ENCODE measurements at places on chromosomes 6 and 20.

DNA sequence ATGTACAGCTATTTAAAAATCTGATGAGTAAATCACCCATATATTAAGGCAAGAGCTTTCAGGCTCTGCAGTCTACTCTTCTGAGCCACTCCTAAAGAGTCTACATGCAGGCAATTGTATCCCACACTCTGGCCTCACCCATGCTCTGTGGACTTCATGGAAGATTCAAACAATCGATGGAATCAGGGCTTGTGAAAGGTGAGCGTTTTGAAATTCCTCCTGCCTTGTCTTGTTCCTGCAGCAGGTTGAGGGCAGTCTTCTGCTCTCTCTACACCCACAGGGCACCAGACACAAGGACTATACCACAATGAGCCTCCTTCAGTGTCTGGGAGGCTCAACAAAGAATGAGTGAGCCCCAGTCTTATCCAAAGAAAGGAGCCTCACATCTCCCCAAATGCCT lies 51.1 kb downstream of the TBC1D7 start:
- no peak for DNase-seq

GRCh38 chr6:128167552-128167951 lies 266.7 kb upstream of the THEMIS start:
- no peak for DNase-seq

- peak; percentile 40 for DNase-seq
Observed at GRCh38 chr6:87731818-87732661, 30.0 kb upstream of the AKIRIN2 start.

DNA sequence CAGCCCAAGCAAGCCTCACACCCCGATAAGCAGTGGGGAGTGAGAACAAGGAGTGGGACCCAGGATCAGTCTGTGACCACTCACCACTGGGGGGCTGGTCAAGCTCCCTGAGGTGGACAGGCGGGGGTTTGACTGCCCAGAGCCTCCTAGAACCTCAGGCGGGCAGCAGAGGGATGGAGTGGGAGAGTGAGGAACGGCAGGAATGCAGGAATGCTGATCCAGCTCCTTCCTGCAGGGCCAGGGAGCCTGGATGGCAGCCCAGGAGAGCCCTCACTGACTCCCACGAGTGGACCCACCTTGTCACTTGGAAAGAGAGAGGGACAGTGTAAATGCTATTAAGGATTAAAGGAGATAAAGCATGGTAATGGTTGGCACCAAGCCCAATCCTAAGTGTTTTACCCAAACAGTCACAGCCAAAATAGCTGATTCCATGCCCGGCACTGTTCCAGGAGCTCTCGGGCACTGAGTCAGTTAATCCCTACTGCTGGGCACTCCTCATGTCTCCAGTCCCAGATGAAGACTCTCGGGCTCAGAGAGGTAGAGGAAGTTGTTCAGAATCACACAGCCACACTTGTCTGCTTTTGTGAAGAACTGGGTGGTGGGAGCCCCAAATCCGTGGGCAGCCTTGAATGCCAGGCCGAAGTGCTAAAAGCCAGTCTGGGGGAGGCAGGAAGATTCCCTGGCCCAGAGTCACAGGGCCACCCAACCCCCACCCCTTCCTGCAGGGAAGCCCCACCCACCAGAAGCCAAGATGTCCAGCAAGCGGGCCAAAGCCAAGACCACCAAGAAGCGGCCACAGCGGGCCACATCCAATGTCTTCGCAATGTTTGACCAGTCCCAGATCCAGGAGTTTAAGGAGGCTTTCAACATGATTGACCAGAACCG lies 3.1 kb downstream of the MYL9 start:
- DNase-seq = no peak

GRCh38 chr20:4866429-4866828 lies 134.9 kb downstream of the SLC23A2 start:
- DNase-seq = no peak

DNA sequence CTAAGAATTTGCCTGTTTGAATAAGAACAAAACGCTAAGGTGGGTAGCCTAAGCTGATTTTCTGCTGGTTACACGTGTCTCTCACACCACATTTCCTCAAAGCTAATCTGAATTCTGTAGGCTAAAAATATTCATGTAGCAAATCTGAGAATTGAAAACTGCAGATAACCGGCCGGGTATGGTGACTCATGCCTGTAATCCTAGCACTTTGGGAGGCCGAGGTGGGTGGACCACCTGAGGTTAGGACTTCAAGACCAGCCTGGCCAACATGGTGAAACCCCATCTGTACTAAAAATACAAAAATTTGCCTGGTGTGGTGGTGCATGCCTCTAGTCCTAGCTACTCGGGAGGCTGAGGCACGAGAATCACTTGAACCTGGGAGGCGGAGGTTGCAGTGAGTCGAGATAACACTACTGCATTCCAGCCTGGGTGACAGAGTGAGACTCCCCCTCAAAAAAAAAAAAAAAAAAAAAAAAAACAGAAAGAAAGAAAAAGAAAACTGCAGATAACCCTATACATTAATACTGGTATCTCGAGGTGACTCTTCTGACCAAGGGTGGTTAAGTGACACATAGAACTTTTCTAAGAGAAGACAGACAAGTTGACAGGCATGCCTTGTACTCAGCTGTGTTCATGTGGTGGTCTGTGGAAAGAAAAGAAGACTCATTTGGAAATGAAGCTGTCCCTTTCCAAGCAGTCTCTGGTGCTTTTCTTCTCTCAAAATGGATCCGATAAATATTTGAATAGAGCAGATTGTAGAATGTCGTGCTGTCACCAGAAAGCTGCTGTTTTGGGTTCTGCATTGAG lies 24.7 kb upstream of the ASXL1 start:
- DNase-seq = peak; percentile 62

DNA sequence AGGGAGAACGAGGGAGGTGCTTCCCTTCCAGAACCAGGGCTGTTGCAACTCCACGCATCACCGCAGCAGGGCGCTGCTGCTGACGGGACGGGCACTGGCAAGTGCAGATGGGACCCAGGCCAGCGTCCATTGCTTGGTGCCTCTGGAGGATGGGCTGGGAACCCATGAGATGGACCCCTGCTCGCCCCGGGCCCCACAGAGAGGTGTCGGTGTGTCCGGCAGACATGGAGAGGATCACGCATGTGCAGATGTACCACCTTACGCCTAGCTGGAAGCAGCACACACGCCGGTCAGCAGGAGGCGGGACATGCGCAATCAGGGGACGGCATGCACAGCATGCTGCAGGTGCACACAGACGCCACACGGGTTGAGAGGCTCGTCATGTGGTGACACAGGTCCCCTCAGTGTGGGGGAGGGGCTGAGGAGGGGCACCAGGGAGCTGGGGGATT lies 5.7 kb downstream of the CABLES2 start:
- no peak for DNase-seq

- no peak for DNase-seq
Observed at GRCh38 chr6:50141100-50141499, 91.4 kb upstream of the DEFB112 start.

DNA sequence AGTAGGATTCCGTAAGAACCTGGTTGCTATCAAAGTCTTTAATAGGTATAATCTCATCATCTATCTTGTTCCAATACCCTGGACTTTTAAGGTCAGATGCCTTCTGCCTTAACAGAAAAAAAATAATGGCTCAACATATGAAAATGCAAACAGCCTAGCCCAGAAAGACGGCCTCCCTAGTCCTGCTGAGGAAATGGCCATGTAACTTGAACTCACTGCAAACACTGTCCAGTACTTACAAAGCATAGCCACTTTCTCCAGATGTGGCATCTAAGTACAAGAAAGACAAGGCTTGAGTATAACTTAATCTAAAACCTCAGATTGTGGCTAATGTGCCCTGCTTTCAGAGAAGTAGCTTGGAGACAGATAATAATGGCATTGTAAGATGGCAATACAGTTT lies 26.5 kb downstream of the FASTKD5 start:
- DNase-seq = no peak

All from activated CD4-positive, alpha-beta T cell treated with anti-CD3 and anti-CD28 coated beads for 48 hours (primary cell).